ENCODE measurements at places on chromosomes 13 and 19.

DNA sequence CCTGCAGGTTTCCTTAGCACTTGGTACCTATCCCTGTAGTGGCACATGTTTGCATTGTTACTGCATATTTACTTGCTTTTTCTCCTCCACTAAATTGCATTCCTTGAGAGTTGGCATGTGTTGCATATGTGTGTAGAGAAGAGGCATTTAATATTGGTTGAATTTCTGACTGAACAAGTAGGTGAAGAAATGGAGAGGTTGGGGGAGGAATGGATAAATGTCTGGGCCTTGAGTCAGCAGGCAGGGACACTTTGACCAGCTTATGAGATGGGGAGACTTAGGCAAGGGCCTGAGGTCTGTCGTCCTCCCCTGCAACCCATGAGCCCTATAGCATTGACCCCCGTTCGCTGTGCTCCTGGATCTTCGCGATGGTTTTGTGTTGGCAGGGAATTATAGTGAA is 2.0 kb upstream of the GPR18 start:
- DNase-seq, result no peak

- no peak for DNase-seq
Measured at GRCh38 chr13:40158218-40158617, 502.8 kb downstream of the COG6 start.

- no peak for DNase-seq
Measured at GRCh38 chr13:104295537-104295936, 1229.3 kb upstream of the SLC10A2 start.

- DNase-seq, result no peak
Measured at GRCh38 chr13:94978516-94978915, 266.2 kb upstream of the SOX21 start.

- DNase-seq, result no peak
Measured at GRCh38 chr19:6394831-6395230, 1.9 kb upstream of the GTF2F1 start.

Data from Right ventricle myocardium inferior (tissue), 1 donor.